ENCODE measurements at places on chromosomes 16 and 17. TPM values are rescaled to one million over a fixed set of nuclear protein-coding genes. Genes with fewer than 3 reads are reported as not detected.

The CHST6 gene
- total RNA-seq, result not detected

GRCh38 chr16:54015147-54015546, 271.4 kb downstream of the IRX3 start:
- no peaks in the 10 kb centered on the region for H3K4me1 ChIP-seq
- DNase-seq, result no peak

DNA sequence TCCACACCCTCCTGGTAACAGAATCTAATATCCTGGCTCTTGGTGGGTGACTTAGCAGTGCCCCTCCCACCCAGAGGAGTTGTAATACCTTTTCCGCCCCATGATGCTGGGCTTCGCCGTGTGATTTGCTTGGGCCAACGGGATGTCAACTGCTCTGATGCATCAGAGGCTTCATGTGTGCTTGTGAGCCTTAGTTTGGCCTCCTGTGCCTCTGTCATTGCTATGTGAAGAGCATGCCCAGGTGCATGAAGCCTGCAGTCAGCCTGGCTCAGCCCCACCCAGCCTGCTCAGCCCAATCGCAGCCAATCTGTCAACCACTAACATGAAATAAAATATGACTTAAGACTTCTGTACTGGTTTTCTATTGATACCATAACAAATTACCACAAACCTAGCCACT, 201.2 kb upstream of the RPL38 start:
- peaks cover 2% of the 10 kb centered on the region for H3K4me1 ChIP-seq
- no peaks in the 10 kb centered on the region for H3K36me3 ChIP-seq
- peaks cover 58% of the 10 kb centered on the region for H3K27me3 ChIP-seq
- no peak for DNase-seq
- H3K27ac ChIP-seq, result no peak overlapping the region

DNA sequence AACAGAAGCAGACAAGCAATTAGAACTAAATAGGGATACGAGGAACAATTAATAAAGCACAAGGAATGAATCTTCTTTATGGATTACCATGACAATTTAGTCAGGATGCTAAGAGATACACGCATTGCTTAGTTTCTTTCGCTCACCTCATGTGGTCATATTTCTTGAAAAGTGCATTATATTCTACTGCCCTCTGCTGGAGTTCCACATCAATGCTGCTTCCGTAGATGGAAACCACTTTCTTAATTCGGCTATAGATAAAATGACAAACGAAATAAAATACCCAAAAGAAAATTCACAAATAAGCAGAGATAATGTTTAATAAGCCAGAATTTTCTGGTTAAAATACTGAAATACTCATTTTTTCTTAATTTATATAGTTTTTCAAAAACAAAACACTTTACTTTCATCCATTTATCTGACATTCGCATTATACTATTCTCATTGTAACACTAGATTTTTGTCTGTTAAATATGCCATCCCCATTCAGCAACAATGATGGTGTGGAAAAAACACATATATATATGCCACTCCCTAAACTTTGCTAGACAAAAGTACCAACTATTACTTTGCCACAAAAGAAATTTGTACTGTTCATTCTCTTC, 22.0 kb upstream of the PHLPP2 start:
- peaks cover 7% of the 10 kb centered on the region for H3K36me3 ChIP-seq
- H3K4me3 ChIP-seq, result peak overlapping the region; percentile 43
- peaks cover 3% of the 10 kb centered on the region for H3K4me1 ChIP-seq

GRCh38 chr17:48102043-48102750, 919 bp upstream of the CBX1 start:
- H3K36me3 ChIP-seq, result peaks cover 4% of the 10 kb centered on the region
- no peak for DNase-seq
- H3K4me3 ChIP-seq, result peak overlapping the region; percentile 95
- no peaks in the 10 kb centered on the region for H3K27me3 ChIP-seq
- peaks cover 24% of the 10 kb centered on the region for H3K4me1 ChIP-seq

DNA sequence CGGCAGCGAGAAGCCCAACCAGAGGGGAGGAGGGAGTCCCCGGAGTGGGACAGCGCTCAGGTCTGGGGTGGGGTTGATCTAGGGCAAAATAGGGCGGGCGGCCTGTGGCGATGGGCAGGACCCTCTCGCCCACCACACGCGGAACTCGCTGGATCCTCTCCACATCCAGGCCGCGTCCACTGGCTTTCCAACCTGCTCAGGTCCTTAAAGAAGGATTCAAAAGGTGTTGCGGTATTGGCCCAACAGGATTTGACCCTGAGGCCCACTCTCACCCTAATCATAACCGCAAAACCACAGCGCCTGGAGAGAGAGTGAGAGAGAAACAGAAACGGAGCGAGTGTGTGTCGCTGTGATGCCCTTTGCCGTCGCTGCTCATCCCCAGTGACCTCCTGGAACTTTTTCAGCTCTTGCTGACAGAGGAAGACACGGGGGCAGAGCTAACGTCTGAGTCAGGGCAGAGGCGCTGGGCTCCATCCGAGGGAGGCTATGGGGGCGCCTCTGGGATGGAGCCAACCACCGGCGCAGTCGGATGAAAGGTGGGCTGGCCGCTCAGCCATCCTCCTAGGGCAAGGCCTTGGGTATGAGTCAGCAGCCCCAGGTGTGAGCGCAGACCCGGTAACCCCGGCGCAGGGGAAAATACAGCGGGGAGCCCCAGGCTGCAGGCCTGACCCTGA, 16.7 kb upstream of the OR1F1 start:
- peak overlapping the region; percentile 91 for H3K27ac ChIP-seq
- peak; percentile 38 for DNase-seq
- no peaks in the 10 kb centered on the region for H3K36me3 ChIP-seq
- H3K4me3 ChIP-seq, result peak overlapping the region; percentile 85
- H3K4me1 ChIP-seq, result peaks cover 28% of the 10 kb centered on the region

The CRYM gene
- total RNA-seq, result 0.94 TPM

GRCh38 chr17:42225646-42226045, 31.4 kb upstream of the GHDC start:
- H3K36me3 ChIP-seq, result peaks cover 5% of the 10 kb centered on the region
- H3K4me1 ChIP-seq, result peaks cover 11% of the 10 kb centered on the region
- no peak for DNase-seq
- H3K27me3 ChIP-seq, result no peaks in the 10 kb centered on the region
- no peak overlapping the region for H3K27ac ChIP-seq

DNA sequence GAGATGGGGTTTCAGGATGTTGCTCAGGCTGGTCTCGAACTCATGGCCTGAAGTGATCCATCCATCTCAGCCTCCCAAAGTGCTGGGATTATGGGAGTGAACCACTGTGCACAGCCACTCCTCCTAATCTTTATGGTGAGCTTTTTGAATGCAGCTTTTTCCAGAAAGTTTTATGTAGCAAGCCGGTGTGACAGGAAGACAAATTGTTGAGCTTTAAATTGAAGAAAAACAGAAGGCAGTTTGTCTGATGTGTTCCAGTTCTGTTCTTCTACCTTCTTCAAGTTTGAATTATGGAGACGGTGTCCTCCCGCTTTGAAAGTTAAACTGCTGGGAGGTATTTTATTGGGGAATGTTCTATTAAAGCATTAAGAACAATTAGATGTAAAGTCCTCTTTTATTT, 177.1 kb downstream of the SNX29 start:
- peaks cover 8% of the 10 kb centered on the region for H3K36me3 ChIP-seq
- no peak overlapping the region for H3K27ac ChIP-seq
- H3K4me1 ChIP-seq, result peaks cover 17% of the 10 kb centered on the region
- no peak overlapping the region for H3K4me3 ChIP-seq
- H3K27me3 ChIP-seq, result no peaks in the 10 kb centered on the region

- no peak for DNase-seq
- no peak overlapping the region for H3K27ac ChIP-seq
- no peak overlapping the region for H3K4me3 ChIP-seq
- H3K36me3 ChIP-seq, result no peaks in the 10 kb centered on the region
Observed at GRCh38 chr17:64147110-64148016, 17.4 kb upstream of the ERN1 start.

DNA sequence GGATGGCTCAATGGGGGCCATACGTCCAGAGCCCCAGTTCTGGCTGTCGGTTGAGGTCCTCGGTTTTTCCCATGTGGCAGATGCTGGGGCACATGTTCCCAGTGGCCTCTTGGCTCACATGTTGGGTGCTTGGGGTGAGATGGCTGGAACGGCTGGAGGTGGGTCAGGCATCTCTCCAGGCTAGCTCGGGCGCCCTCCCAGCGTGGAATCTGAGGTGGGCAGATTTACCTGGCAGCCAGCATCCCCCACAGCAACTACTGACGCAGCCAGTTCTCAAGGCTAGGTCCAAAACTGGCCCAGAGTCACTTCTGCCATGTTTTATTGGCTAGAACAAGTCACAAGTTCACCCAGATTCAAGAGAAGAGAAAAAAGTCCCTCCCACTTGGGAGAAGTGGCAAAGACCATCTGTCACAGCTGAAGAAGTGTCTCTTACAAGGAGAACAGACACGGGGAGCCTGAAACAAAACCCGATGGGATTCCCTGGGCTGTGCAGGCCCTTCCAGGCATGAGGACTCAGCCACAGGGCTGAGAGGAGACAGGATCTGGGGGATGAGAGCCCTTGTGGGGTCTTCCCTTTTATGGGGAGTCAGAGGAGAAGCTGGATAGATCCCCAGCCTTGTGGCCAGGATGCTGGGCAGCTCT, 15.2 kb downstream of the ACE start:
- H3K36me3 ChIP-seq, result no peaks in the 10 kb centered on the region
- no peak overlapping the region for H3K4me3 ChIP-seq
- H3K4me1 ChIP-seq, result no peaks in the 10 kb centered on the region
- DNase-seq, result no peak
- H3K27me3 ChIP-seq, result no peaks in the 10 kb centered on the region
- H3K27ac ChIP-seq, result no peak overlapping the region

GRCh38 chr16:64866021-64866420, 255.8 kb downstream of the CDH11 start:
- no peaks in the 10 kb centered on the region for H3K36me3 ChIP-seq
- no peaks in the 10 kb centered on the region for H3K4me1 ChIP-seq
- no peak overlapping the region for H3K4me3 ChIP-seq
- no peak for DNase-seq

The MC1R gene
- total RNA-seq, result 10.1 TPM

DNA sequence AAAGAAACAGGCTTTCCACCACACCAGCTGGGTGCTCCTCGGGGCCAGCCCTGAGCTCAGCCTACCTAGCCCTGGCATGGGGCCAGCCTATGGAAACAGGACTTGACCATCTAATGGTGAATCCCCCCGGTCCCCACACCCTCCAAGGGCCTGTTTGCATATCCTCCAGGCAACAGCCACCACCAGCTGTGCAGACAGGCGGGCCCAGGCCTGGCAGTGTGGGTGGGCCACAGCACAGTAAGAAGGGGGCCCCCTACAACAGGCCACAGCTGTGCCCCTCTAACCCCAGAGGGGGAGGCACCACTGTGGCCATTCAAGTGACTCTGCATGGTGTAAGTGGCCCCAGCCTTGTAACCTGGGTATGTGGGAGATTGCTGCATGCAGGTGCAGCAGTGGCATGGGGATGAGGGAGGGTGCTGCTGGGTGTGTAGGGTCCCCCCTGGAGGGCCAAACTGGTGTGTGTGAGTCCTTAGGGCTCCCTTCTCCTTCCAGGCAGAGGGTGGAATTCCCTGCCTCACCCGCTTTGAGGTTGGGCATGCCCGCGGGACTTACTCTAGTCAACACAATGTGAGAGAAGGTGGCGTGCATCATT, 148.2 kb downstream of the C16orf78 start:
- no peaks in the 10 kb centered on the region for H3K36me3 ChIP-seq
- no peak for DNase-seq
- H3K4me1 ChIP-seq, result no peaks in the 10 kb centered on the region
- no peaks in the 10 kb centered on the region for H3K27me3 ChIP-seq
- H3K4me3 ChIP-seq, result no peak overlapping the region
- H3K27ac ChIP-seq, result no peak overlapping the region

The BRD7 gene
- total RNA-seq, result 83.4 TPM

- peaks cover 7% of the 10 kb centered on the region for H3K27me3 ChIP-seq
- H3K4me3 ChIP-seq, result no peak overlapping the region
- no peak for DNase-seq
- no peaks in the 10 kb centered on the region for H3K36me3 ChIP-seq
- H3K27ac ChIP-seq, result no peak overlapping the region
- peaks cover 14% of the 10 kb centered on the region for H3K4me1 ChIP-seq
Observed at GRCh38 chr16:2845116-2845515, 12.9 kb downstream of the PRSS22 start.

The FOXJ1 gene
- 2.1 TPM for total RNA-seq

DNA sequence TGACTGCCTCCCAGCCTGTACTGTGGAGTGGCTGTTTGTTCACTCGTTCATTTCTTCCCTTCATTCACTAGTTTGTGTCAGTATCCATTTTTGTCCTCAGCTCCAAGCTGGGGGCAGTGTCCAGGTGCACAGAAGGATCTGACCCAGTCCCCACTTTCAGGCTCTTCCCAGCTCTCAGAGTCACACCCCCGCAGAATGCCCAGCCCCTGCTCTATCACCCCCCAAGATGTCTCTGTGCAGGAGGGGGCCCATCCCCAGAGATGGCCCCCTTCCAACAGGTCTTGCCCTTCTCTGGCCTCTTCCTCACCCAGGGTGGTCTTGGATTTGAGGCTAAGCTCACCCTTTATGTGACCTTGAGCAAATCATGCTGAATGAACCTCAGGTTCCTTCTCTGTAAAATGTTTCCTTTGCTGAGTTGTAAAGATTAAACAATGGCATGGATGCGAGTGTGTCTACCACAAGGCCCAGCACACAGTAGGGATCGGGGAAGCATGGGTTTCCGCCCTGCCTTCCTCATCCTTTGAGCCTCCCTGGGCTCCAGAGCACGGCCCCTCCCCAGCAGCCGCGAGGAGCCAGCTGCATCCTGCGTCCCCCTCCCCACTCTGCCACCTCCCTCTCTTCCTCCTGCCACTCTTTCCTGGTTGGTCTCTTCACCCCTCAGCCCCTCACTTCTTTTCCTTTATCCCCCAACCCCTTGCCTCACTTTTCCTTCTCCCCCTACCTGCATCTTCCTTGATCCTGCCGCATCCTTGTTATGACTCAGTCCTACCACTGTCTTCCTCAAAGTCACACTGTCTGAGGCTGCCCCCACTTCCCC, 2.8 kb downstream of the FBXL19 start:
- H3K36me3 ChIP-seq, result peaks cover 2% of the 10 kb centered on the region
- no peaks in the 10 kb centered on the region for H3K27me3 ChIP-seq
- peak overlapping the region; percentile 83 for H3K27ac ChIP-seq
- H3K4me3 ChIP-seq, result peak overlapping the region; percentile 53
- no peak for DNase-seq

DNA sequence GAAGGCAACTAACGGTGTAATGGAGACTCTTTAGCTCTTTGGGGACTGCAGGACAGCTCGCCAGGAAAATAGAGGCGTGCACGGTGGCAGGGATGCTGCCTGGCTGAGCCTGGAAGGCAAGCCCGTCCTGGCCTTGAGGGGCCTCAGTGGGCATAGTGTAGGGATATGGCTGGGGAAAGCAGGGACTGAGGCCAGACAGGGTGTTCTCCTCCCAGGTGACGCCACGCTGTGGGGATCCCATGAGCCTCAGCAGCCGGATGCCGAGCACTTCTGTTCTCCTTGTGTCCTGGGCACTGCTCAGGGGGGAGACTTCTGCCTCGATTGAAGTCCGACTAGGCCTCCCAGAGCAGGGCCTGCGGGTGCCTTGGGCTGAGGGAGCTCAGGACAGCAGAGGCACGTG, 89.2 kb downstream of the NPIPB11 start:
- no peaks in the 10 kb centered on the region for H3K27me3 ChIP-seq
- H3K27ac ChIP-seq, result peak overlapping the region; percentile 37
- no peaks in the 10 kb centered on the region for H3K36me3 ChIP-seq

- no peak overlapping the region for H3K4me3 ChIP-seq
- H3K27ac ChIP-seq, result no peak overlapping the region
Observed at GRCh38 chr17:18138065-18138749, 29.7 kb downstream of the MYO15A start.

Data from T-helper 17 cell (primary cell).